ENCODE measurements at places on chromosomes 2 and 18.
A peak's percentile ranks its signal among the peaks of the same experiment; 100 is the strongest.

DNA sequence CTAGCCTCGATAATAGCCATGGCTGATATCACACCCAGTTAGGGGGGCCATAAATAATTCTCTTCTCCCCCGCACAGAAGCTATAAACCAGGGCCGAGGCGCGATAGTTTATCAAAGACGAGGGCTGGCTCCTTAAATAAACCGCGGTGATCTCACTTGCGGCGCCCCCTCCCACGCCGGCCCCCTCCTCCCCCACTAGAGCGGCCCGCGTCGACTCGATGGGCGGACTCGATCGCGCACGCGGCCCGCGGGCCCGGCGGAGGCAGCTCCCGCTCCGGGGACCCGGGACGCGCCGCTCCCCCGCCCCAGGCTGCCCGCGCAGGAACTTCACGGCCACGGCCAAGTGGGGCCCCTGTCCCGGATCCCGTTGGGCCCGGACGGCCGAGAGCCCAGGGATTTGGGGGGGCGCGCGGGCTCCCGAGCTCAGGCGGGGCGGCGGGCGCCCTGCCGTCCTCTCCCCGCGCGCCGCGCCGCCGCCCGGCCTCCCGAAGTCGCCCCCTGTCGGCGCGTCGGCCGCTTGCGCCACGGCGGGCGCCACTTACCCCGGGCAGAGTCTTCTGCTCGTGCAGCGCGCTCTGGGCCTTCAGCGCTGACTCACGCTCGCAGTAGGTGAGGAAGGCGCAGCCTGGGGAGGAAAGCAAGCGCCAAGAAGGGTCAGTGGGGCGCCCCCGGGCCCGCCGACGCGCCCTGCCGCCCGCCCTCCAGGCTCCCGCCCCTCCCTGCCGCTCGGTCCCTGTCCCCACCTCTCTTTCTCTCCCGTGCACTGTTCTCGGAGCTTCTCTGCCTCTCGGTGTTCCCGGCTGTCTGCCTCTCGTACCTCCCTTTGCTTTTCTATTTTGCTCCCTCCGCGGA is 80.4 kb downstream of the CELF4 start:
- no peak for DNase-seq

DNA sequence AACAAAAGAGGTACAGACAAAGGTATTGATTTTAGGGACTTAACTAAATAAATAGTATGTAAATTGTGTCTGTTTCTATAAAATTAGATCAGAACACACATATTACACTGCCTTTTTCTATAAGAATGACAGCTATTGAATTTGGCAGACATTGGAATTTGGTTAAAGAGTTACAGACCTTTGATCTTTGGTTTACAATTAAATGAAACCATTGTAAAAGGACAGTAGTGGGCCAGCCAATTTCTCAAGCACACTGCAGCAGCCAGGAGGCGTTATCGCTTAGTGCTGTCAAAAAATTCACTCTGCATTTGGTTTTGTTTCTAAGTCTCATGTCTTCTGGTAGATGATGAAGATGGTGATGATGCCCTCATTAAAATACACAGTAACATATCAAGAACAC is 175.9 kb downstream of the NR4A2 start:
- no peak for DNase-seq

DNA sequence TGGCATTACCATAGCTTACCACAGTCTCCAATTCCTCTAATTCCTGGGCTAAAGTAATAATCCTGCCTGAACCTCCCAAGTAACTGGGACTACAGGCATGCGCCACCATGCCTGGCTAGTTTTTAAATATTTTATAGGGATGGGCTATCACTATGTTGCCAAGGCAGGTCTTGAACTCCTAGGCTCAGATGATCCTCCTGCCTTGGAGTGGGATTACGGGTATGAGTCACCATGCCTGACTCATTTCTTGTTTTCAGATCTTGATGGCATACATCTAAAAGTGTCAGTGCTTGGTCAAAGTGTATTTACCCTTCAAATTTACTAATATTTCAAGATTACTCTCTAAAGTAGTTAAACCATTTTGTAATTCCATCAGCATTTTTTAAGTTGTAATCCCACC is 9.4 kb upstream of the SOCS6 start:
- no peak for DNase-seq

- DNase-seq, result no peak
These were observed 6.2 kb downstream of the GLI2 start for GRCh38 chr2:120741571-120742561.

DNA sequence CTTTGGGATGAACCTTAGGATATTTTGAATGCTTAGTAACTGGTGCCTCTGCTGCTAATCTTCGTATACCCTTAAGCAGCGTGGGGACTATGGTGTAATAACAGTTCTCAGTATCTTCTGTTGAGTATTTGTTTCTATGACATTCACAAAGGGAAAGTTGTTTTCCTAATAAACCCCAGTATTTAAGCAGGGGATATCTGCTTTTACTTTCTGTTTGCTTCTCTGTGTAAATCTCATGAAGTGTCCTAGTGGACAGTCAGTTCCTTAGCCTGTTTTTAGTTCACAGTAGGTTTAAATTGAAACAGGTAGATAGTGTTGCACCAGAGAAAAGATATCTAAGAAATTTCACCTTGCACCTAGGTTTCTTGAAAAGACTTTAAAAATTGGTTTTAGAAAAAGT is 14.9 kb downstream of the KIAA1328 start:
- DNase-seq, result no peak

GRCh38 chr2:231422056-231422455 is 26.5 kb downstream of the B3GNT7 start:
- DNase-seq, result no peak

DNA sequence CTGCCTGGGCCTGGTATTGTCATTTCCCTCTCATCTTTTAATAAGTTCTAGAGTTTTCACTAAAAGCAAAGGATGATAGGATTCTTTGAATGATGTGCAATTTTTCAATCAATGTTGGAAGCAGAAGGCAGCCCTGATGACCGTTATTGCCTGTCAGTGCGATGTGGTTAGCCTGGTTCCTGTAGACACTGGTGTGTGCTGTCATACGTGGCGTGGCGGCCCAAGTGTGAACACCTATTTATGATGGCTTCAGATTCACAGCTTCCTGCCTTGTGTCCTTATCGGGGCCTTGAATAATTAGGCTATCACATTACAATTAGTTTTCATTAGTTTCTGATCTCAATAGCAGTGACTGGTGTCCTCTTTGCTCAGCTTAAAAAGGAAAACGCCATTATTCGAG is 218.5 kb downstream of the TPGS2 start:
- no peak for DNase-seq

DNA sequence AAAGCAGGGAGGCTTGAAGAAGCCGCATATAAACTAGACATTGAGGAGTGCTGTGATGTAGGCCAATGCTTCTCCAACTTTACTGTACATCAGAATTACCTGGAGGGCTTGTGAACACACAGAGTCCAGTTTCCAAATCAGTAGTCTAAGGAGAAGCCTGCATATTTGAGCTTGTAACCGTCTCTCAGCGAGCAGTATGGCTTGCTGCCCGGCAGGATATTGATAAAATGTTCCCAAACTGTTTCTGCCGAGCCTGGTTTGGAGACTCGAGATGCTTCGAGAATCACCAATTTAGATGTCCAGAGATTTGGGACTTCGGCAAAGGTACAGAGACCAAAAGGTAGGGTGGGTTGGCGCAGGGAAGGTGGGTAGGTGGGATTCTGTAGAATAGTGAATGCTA is 11.0 kb upstream of the RAB31 start:
- DNase-seq, result no peak

GRCh38 chr2:158602027-158602426 is 145.3 kb downstream of the PKP4 start:
- DNase-seq, result no peak

DNA sequence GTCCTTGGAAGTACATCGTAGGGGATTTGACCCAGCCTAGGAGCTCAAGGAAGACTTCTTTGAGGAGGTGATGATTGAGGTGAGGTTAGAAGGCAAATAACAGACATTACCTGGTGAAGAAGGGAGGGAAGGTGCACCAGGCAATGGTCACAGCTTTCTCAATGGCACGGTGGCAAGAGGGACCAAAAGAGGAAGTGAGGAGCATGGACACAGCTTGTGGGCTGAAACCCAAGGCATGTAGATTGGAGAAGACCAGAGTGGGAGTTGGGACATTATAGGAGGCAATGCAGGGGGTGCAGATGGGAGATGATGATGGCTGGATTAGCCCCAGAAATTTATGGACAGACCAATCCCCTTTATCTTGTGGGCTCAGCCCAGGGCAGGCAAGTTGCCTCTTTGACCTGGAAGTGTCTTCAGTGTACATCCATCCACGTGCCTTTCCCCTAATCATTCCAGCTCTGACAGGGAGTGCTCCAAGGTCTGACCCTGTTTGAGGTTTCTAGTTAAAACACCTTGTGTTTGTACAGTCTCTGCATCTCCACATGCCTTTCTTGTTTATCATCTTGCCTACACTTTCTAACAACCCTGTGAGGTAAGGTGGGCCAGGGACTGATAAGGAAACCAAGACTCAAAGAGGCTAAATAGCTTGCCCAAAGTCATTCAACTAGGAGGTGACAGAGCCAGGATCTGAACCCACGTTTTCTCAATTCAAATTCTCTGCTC is 59.1 kb downstream of the NRP2 start:
- no peak for DNase-seq

- no peak for DNase-seq
These were observed 44.7 kb downstream of the MGAT4A start for GRCh38 chr2:98685930-98686887.

- DNase-seq, result peak; percentile 89
These were observed at the start of gene EPG5 for GRCh38 chr18:45967007-45967706. Gene EPG5, minus strand, starts transcription at chr18:45967329. Its CDS starts 90 bp downstream, at chr18:45967239.

DNA sequence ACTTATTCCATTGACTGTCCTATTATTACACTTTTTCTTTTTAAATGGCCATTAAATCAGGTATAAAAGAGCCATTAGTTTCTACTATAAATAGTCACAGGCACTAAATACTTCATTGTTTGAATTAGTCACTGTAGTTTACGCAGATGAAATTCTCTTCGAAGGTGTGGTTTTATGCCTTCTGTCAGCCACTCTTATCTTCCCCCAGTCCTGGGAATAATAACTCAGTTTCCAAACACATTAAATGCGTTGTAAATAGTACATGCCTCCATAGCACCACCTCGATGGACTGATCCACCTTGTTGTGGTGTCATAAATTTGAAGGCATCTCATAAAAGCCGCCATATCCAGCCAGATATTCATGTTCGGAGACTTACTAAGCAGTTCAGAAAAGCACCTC is 72.1 kb upstream of the PARD3B start:
- no peak for DNase-seq

DNA sequence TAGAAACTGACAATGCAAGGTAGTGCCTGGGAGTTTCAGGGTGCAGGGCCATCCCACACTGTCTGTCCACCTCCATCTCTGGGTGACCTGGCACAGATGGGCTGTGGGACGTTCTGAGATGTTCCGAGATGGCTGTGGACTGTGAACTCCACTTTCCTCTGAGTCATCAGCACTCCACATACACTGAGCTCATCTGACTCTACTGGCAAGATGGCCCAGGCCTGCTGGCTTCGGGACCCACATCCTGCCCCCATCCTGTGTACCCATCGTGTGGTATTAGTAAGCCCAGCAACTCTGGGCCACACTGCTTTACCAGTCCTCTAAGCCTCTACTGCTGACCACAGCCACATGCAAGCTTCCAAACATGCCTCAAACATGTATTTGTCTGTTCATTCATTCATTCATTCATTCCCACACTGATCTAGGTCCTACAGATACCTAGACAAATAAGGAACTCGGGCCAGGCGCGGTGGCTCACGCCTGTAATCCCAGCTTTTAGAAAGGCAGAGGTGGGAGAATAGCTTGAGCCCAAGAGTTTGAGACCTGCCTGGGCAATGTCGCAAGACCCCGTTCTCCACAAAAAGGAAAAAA is 124.8 kb upstream of the CXCR4 start:
- DNase-seq, result peak; percentile 70

- no peak for DNase-seq
These were observed 848 bp downstream of the TMSB10 start for GRCh38 chr2:84906108-84906899.

GRCh38 chr2:64203131-64203857 is 59.1 kb upstream of the PELI1 start:
- DNase-seq, result no peak

DNA sequence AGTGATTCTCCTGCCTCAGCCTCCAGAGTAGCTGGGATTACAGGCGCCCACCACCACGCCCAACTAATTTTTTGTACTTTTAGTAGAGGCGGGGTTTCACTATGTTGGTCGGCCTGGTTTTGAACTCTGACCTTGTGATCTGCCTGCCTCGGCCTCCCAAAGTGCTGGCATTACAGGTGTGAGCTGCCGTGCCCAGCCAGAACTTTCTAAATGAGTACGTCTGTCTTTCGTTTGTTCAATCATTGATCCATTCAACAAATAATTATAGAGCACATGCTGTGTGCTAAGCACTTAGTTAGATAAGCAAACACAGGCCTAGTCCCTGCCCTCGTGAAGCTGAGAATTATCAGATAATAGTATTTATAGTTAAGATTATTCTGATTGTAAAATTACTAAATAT is 56.5 kb downstream of the TTC39C start:
- no peak for DNase-seq

DNA sequence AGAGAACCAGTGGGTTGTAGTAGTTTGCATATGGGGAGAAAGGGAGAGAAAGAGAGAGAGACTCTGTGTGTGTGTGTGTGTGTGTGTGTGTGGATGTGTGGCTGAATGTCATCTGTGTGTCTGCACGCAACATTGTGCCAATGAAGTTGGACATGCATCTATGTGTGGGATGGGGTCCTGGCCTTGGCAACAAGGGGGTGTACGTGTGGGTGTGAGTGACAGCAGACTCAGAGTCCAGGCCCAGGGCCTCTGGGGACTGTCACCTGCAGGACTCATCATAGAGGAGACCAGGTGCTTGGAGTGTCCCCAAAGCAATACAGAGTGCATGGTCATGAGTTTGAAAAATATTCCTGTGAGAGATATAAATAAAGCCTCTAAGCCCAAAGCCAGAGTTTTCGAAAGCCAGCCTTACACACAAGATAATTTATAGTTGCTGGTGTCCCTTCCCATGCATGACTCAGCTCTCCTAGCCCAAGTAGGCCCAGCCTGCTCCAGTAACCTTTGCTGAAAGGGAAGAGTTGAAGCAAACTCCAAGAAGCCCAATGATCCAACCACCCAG is 59.9 kb downstream of the TNP1 start:
- no peak for DNase-seq

GRCh38 chr2:142586693-142587580 is 290.5 kb upstream of the KYNU start:
- DNase-seq, result no peak

DNA sequence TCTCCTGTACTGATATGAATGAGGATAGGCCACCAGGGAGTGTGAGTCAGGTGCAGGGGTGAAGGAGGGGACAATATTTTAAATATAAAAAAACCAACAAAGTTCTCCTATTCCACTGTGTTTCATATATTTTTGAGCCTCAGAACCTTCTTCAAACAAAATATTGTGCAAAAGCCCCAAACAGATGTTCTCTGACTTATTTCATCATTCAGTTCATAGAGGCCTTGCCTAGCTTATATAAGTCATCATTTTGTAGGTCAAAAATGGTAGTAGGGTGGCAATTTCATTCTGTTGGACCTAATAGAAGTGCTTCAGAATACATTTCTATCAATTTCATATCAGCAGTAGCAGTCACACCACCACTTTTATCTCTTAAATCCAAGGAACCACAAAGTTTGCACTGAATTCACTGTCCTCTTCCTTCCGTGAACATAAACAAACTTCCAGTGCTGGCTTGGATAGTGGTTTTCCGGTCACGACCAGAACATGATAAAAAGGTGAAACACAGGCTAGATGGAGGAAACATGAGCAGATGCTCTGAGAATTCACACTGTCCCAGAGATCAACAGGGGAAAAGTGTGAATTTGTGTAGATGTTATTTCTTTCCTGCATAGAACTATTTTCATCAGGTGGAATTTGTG is 99.1 kb downstream of the EN1 start:
- DNase-seq, result no peak
